ENCODE measurements at places on chromosomes 16 and 17. TPM values are rescaled to one million over a fixed set of nuclear protein-coding genes. Genes with fewer than 3 reads are reported as not detected.

RNF112 gene
- total RNA-seq = 0.53 TPM

HSD3B7 gene
- total RNA-seq = 3.5 TPM

UMOD gene
- not detected for total RNA-seq

HEATR9 gene
- total RNA-seq = 0.22 TPM

ITGB4 gene
- total RNA-seq = 1.5 TPM

NSMCE1 gene
- total RNA-seq = 97.4 TPM

NLRC3 gene
- 84.8 TPM for total RNA-seq

ITGA3 gene
- total RNA-seq = 8.7 TPM

C16orf46 gene
- total RNA-seq = 0.71 TPM

TBC1D3K gene
- total RNA-seq = not detected

KRT39 gene
- not detected for total RNA-seq

PLXDC1 gene
- total RNA-seq = 13.4 TPM

RGS9 gene
- total RNA-seq = 3.6 TPM

MYH1 gene
- total RNA-seq = not detected

SLC46A1 gene
- total RNA-seq = 1.3 TPM

ARL4D gene
- 3.9 TPM for total RNA-seq

WSCD1 gene
- total RNA-seq = 0.10 TPM

CCL14 gene
- total RNA-seq = not detected

PPM1E gene
- not detected for total RNA-seq

ZFP3 gene
- 7.5 TPM for total RNA-seq

APOH gene
- not detected for total RNA-seq

RARA gene
- 63.5 TPM for total RNA-seq

MYH13 gene
- not detected for total RNA-seq

All from activated naive CD4-positive, alpha-beta T cell treated with anti-CD3 and anti-CD28 coated beads, Interleukin-2, amount 10 ng/mL, durations not matched to agents 5 hours and 36 hours (primary cell).